CD4-positive, alpha-beta memory T cell (primary cell): ENCODE measurements at places on chromosomes 16 and 17.

- DNase-seq: peak; percentile 70
These were observed at the start of gene DUS1L for GRCh38 chr17:82065638-82066303. DUS1L (minus strand) TSS chr17:82065804; CDS start chr17:82065059, 745 bp downstream.

DNA sequence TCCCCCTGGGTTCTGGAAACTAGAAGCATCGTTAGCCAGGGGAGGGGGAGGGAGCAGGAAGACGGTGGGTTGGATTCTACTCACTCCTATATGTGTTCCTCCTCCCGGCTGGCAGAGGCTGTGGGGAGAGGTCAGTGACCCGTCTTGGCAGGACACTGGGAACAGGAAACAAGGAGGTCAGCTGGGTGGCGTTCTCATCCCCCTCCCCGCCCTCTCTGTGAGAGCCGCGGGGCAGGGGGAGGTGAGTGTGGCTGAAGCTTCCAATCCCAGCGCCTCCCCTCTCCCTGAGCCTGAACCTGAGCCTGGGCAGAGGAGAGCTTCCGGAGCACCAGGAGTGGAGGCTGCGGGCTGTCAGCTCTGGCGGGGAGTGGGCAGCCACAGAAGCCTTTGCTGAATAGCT, 12.5 kb downstream of the GPRC5C start:
- no peak for DNase-seq

GRCh38 chr17:73956595-73957465, 246.6 kb upstream of the RPL38 start:
- DNase-seq: peak; percentile 39

DNA sequence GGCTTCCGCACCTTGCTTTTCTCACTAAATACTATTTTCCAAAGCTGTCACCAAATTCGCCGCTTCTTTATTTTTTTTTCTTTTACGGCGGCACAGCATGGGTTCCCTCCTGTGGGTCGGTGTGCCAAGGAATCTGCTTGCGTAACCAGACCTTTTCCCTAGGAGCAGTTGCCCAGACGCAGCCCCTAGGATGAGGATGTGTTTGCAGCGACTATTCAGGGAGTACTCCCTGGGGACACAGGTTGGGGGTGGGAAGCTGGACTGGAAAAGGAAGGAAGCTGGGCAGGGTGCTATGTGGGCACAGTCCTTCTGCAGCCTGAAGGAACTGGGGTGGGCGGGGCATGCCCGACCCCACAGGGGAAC, 49.0 kb upstream of the ZCCHC14 start:
- no peak for DNase-seq

DNA sequence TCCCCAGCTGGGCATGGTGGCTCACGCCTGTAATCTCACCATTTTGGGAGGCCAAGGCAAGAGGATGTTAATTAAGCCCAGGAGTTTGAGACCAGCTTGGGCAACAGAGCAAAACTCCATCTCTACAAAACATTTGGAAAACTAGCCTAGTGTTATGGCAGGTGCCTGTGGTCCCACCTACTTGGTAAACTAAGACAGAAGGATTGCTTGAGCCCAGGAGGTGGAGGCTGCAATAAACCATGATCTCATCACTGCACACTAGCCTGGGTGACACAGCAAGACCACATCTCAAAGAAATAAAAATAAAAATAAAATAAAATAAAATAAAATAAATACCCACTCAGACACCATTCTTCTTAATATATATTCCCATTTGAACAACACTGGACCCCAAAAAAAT, 32.0 kb downstream of the EMP2 start:
- DNase-seq: no peak

- no peak for DNase-seq
These were observed 34.1 kb downstream of the CDRT15 start for GRCh38 chr17:14202388-14203166.

DNA sequence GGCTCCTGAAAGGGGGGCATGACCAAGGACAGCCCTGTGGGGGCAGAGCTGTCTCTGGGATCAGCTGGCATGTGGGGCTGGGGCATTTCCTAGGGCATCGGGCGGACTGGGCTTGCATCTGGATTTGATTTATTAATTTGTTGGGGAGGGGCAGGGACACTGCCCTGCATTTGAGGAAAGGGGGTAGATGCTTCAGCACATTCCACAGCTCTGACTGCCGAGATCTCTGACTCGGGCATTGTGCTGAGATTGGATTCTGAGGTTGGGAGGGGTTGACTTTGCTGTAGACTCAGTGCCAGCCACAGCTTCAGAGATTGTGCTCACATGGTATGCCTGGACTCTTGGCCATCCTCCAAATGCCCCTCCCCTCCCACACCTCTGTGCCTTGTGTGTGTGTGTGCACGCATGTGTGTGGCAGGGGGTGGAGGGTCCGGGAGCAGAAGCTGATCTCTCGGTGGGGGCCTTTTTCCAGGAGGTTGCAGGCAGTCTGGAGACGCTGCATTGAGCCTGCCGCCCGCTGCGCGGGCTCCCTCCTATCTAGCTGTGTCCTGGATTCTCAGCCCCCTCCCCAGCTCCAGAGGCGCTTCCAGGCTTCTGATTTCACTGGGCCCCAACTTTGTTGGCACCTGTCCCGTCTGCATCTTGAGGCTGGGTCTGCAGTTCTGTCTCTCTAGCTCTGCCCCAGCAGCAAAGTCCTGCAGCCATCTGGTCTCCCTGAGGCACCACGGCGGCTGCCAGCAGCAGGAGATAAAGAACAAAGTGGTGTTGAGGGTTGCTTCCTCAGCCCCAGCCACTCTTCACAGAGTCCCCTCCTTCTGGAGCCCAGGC, 14.9 kb downstream of the IGFBP4 start:
- DNase-seq: no peak

DNA sequence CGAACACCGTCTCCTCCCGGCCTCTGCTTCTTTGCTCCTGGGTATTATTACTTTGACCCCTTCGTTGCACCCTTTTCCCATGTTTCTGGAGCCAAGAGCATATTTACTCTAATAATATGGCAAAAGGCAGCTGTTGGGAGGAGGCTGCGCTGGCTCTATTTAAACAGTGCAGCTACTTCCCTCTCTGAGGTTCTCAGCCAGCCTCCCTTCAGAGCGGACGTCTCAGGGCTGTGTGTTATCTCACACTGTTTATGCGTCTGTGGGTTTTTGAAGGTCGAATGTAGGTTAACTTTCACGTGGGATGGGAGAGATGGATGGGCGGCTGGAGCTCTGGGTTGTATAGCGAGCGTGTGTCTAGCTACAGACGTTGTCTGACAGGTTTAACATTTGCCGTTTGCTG, 45.3 kb downstream of the COX4I1 start:
- no peak for DNase-seq
